ENCODE measurements at places on chromosomes 2 and 18.

DNA sequence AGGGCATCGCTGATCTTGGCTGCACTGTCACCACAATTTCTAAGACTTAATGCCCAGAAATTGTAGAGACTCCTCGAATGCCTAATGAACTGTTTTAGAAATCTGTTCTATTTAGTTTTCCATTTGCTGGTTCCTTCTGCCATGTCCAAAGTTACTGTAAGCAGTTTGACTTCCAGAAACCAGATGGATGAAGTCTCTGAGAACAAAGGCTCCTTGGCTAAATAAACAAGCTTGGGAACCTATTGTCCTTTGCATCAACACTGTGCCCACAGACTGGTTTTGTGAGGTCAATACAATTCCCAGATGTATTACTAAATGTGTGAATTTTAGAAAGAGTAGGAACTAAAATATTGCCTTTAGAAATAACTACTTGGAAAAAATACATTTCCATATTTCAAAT is 600.2 kb downstream of the NYAP2 start:
- DNase-seq = no peak

DNA sequence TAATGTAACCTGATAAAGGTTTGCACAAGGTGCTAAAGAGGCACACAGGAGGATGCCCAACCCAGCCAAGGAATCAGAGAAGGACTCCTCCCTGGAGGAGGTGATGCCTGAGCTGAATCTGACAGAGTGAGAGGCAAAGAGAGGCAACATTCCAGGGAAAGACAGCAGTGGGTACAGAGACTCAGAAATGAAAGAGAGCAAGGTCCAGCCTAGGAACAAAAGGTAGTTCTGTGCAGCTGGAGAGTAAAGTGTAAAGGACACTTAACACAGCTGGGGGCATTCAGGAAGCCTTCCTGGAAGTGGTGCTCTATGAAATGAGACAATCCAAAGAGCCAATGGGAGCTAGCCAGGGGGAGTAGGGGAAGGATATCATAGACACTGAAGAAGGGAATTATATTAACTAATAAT is 181.0 kb upstream of the GLI2 start:
- DNase-seq = no peak

GRCh38 chr18:49685231-49685942 is 123.5 kb downstream of the LIPG start:
- no peak for DNase-seq

DNA sequence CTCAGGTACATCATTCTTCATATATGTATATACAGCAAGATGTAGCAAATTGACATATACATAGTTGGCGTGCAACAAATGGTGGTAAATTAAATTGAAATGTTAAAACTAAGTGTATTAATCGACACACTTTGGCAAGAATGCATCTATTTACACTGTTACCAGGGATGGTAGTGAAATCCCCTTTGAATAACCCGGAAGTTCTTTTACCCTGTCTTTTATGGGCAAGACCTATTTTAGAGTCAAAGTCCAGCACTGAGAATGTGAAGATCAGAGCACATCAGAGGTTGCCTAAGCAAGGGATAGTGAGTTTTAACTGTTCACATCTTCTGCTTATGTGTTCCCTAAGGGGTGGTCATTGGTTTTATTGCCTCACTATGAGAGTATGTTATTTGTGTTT is 7.6 kb upstream of the TMEFF2 start:
- DNase-seq = no peak

- DNase-seq = no peak
Observed at GRCh38 chr18:35588995-35589394, 7.5 kb downstream of the GALNT1 start.

DNA sequence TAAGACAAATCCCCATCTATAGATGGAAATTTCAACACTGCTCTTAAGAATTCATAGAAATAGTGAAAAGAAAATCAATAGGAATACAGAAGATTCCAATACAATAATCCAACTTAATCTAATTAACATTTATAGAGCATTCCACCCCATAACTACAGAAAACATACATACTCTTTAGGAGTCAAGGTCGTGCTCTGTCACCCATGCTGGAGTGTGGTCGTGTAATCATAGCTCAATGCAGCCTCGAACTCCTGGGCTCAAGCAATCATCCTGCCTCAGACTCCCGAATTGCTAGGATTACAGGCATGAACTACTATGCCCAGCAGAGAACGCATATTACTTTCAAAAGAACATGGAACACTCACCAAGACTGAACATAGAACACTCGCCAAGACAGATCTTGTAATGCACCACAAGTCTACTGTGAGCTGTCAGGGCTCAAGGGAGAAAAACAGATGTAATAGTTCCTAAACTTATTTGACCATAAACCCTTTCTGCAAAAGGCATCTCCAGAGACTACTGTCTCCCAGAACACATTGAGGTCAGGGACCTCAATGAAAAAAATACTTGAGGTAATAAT is 14.1 kb downstream of the MEMO1 start:
- DNase-seq = no peak
